Activated CD4-positive, alpha-beta T cell treated with anti-CD3 and anti-CD28 coated beads for 36 hours (primary cell): ENCODE measurements at places on chromosomes 6 and 20.

GRCh38 chr6:33841070-33841469 is 37.3 kb upstream of the MLN start:
- DNase-seq = no peak

- no peak for DNase-seq
Measured at GRCh38 chr6:135004399-135004798, 50.2 kb downstream of the HBS1L start.

DNA sequence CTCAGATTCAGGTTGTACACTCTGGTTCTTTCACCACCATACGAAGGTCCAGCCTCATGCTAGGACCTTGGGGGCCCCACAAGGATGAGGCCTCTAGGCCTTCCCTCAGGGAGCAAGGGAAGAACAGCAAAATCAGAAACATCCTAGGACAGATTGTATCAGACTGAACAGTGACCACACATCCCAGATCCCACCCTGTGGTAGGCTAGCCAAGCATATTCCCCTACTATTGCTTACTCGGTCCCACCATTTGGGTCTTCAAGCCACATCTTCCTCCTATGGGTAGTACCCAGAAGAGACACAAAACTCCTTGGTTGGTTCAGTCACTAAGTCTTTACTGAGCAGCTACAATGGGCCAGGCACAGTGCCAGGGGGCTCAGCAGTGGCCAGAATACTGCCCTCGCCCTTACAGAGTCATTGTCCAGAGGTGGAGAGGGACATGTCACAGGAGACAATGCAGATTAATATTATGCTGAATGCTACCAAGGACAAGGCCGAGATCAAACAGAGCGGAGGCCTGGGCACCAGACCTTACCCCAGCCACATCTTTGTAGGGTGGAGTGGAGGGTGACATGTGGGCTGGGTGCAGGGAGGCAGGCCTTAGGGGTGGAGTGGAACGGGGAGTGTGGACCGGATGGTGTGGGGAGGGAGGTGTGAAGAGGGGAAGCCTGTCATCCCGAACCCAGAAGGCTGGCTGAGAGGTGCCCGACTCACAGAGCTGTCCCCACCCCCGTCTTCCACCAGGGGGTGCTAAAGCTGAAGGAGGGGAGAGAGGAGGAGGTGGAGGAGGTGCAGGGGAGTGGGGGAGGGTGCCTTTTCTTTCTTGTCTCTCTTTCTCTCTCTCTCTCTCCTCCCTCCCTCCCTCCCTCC is 6.8 kb upstream of the MAPK13 start:
- DNase-seq = peak; percentile 95

- DNase-seq = no peak
Measured at GRCh38 chr6:151172751-151173150, 67.0 kb upstream of the AKAP12 start.

DNA sequence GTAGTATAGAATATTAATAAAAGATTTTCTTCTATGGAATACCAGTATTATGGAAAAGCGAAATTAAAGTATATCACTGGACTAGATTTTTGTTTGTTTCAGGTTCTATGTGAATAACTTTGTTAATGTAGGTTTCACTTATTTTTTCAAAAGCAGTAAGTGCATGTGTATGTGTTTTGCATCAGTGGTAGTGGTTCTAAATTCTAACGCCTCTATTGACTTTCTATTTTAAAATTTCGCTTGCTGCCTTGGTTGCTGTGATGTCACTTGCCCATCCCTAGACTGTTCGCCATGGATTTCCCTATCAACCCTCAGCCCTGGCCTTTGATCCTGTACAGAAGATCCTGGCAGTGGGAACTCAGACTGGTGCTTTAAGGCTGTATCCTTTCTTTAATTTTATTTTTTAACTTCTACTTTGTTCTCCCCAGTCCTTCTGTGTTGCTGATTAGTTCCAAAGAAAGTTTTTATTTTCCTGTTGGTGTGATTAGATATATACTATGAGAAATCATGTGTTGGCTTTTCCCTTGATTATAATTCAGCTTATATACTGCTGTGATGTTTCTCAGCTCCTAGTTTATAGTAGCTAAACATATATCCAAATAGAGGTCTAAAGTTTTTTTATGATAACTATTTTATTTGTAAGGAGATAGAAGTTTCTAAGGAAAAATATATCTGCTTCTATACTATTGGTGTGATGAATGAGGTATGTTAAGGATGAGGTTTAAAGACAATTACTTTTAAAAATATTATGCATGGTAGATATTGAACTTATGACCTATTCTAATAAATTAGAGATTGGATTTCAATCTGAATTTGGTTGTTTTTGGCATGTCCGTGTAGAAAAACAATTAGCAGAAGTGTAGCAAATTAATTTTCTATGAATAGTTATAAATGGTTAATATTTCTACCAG is 1.7 kb downstream of the STXBP5 start:
- DNase-seq = no peak

DNA sequence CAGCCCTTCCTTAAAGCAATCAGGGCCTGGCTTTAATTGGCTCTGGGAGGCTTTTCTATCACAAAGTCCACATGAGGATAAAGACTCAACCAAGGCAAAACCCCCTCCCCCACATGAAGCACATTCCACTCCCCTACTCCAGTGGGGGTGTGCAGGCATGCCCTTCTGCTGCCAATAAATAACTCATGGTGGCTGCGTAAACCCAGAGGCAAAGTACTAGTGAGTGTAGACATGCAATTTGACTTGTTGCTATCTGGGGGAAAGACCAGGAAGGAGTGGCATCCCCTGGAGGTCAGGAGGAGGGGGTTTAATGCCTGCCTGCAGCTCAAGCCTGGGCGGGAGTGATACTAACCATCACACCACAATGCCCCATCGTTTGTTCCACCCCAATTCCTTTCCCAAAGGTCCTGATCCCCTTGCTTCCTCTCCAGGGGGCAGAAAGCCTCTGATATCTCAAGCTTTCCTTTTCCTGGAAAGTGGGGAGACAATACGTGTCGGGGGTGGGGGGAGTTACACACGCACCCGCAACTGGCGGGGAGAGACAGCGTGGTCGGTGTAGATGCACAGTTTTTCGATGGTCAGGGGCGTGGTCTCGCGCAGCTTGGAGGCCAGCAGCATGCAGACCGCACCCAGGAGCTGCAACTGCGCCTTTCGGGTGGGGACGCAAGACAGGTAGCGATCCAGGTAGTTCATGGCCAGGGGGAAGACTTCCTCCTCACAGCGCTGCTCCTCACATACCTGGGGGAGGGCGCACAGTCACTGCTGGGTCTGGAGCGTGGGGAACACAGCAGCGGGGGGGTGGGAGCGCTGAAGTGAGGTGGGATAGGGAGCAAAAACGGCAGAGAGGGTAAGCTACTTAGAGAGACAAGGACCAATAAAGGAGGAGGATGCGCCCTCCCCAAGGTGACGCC is 1.5 kb downstream of the CCND3 start:
- peak; percentile 76 for DNase-seq

DNA sequence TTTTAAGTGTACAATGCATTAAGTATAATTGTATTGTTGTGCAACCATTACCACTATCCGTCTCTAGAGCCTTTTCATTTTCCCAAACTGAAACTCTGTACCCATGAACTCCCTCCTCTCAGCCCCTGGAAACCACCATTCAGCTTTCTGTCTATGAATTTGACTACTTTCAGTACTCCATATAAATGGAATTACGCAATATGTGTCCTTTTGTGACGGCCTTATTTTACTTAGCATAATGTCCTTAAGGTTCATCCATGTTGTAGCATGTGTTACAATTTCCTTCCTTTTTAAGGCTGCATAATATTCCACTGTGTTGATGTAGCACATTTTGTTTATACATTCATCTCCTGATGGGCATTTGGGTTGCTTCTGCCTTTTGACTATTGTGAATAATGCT is 143.6 kb upstream of the KCNG1 start:
- DNase-seq = no peak

GRCh38 chr6:105714846-105715245 is 312.0 kb upstream of the PREP start:
- no peak for DNase-seq

GRCh38 chr6:124955108-124955856 is 7.0 kb upstream of the RNF217 start:
- DNase-seq = no peak

DNA sequence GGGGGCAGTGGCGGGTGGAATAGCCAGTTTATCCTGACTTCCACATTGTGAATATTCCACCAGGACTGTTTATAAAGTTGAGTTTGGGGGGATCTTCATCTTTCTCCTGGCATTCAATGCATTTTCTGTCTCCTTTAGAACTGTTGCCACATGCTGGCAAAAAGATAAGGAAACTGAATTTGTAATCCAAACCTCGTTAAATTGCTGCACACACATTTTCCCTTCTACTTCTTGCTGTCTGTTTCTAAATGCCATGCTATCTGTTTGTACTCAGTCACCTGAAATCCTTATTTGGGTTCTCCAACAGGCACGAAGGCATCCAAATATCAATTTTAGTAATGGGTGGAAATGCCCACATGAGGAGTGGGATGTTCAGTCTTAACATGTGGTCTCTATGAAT is 180.2 kb upstream of the CCN2 start:
- DNase-seq = no peak

GRCh38 chr6:133768656-133769295 is 120.1 kb upstream of the TCF21 start:
- no peak for DNase-seq

DNA sequence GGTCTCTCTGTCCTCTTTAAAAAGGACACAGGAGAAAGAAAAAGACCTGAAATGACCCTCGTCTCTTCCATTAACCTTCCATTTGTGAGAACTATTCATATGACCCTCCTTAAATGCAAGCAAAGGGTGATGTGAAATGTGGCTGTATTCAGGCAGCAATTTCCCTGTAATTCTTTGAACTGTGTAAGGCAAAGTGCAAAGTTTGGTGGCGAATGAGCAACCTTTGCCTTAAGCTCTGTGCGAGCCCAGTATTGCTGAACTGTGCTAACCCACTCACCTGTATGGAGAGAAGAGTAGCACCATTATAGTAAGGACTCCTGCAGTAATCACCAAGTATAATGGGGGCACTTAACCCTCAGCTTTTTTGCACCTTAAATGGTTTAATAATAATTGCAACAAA is 223.4 kb downstream of the PLCB1 start:
- no peak for DNase-seq

GRCh38 chr20:45361793-45362192 is 1.2 kb upstream of the SYS1 start:
- no peak for DNase-seq

DNA sequence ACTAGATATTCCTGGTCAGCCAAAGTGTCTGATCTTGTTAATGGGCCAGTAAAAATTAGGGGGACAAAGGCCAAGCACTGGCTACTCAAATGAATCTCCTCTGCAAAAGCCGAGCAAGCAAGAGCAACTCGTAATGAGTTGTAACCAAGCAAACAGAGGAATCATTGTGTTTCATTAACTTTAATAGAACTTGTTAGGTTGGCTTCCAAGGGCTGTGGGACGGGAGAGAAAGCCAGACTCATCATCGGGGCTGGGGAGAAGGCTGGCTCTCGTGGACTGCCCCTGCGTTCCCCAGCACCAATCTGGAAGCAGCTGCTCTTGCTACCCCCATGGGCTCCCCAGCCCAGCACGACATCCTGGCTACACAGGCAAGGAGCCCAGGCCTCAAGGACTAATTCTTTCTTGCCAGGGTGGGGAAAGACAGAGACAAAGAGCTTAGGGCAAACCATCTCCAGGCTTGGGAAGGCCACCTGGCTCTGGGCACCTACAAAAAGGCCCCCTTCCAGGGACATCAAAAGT is 10.5 kb upstream of the SCUBE3 start:
- DNase-seq = no peak

DNA sequence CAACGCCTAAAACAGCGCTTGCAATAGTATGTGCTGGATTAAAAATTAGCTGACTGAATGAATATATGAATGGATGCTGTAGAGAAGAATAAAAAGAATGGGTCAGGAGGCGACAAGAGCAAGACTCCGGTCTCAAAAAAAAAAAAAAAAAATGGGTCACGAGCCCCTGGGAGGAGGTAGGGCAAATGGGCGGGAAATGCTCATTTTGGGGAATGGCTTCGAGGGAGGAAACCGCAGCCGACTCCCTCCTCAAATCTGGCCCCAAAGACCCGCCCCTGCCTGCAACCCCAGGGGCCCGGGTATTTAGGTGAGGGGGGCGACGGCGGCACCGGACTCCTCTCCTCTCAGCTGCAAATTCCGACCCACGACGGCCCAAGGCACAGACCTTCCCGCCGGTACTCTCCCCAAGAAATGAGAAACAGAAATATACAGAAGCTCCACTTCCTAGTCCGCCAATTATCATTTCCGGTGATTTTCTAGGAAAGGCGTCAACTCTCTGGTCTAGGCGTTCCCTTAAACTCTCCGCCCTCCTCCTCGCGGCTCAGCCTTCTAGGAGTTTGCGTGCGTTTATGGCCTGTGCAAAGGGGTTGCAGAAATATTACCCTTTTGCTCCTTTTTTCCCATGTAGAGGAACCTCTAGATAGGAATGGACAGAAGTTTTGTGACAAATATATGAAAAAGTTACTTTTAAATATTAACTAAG is at the start of gene ZNF311:
TSS of gene ZNF311 (minus strand) at position 133 of the 703 bp plus-strand sequence. CDS start 1,361 bp downstream, outside the sequence.
- peak; percentile 62 for DNase-seq

DNA sequence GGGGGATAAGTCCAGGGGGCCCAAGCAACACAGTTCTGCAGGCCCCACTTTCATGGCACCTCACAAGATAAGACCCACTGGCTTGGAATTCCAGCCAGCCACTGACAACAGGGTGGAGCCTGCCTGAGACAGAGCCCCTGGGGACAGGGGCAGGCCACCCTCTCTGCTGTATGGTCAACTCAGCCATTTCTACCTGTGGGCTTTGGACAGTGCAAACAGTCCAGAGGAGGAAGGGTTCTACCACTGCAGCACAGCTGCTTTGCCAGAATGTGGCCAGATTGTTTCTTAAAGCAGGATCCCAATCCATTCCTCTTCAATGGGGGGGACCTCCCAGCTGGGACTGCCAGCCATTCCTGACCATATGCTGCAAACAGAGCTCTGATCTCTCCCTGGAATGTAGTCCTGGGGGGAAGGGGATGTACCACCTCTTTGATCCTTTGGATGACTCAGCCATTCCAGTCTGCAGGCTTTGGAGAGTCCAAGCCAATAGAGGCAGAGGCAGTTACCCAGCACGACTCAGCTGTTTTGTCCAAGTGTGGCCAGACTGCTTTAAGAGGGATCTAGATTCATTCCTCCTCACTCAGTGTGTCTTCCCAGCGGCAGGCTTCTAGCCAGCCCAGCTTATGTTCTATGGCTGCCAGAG is 842.2 kb downstream of the EPHA7 start:
- DNase-seq = no peak

DNA sequence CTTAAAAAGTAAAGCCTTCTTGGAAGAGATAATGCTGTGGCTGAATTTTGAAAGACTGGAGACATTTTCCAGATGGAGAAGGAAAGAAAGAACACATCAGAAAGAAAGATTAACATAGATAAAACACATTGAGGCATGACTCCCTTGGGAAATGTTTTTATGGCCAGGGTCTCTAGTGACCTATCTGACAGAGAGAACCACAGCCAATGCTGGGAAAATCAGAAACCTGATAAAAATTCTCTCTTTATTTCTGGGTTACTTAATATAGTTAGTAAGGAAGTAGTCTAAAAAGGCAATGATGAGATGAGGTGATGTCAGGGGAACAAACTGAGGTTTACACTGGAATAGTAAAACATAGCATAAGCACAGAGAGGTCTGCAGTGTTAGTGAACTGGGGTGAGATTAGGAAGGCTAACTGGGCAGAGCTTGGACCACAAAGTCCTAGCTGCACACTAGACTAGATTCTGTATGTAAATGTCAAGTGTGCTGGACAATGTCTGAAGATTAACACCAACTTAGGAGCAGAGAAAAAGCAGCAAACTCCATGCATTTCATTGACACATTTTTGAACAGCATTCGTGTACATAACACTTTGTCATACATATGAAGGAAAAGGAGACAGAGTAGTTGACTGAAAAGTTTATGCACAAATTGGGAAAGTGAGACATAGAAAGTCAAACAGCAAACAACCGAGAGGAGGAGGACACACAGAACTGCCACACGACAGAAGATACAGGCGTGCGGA is 31.0 kb downstream of the ELOVL2 start:
- no peak for DNase-seq

- DNase-seq = peak; percentile 75
Measured at GRCh38 chr6:548517-548916, 108.4 kb downstream of the HUS1B start.
